Activated naive CD8-positive, alpha-beta T cell treated with anti-CD3 and anti-CD28 coated beads for 36 hours (primary cell): ENCODE measurements at places on chromosomes 6 and 20. TPM values are rescaled to one million over a fixed set of nuclear protein-coding genes. Genes with fewer than 3 reads are reported as not detected.
A peak's percentile ranks its signal among the peaks of the same experiment; 100 is the strongest.

DNA sequence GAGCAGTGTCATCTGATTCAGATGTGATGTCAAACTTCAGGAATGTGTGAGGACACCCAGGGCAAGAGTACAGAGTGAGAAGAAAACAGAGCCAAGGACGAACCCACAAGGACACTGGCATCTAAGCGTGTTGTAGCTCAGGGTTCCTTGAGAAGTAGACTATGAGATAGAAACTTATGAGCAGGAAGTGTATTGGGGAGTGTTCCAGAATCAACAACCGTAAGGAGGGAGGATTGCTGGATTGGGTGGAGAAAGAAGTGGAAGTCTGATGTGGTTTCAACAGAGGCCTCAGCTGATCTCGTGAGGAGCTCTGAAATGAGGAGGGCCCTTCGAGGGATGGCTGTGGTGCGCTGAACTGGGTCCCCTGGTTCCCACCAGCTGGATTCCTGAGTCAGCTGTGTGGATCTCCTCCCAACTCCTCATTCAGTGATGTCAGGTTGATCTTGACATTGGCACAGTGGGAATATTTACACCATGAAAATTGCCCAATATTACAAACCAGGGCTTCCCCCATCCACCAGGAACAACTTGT lies 25.7 kb upstream of the IGF2R start:
- DNase-seq: no peak

DNA sequence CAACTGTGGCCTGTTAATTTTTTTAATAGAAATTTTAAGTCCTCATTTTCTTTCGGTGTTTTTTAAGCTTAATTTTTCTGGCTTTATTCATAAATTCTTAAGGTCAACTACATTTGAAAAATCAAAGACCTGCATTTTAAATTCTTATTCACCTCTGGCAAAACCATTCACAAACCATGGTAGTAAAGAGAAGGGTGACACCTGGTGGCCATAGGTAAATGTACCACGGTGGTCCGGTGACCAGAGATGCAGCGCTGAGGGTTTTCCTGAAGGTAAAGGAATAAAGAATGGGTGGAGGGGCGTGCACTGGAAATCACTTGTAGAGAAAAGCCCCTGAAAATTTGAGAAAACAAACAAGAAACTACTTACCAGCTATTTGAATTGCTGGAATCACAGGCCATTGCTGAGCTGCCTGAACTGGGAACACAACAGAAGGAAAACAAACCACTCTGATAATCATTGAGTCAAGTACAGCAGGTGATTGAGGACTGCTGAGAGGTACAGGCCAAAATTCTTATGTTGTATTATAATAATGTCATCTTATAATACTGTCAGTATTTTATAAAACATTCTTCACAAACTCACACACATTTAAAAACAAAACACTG lies 10.1 kb downstream of the HFE start:
- peak; percentile 44 for DNase-seq

The PROCR gene
- 4.5 TPM for total RNA-seq

The MUCL3 gene
- total RNA-seq: not detected

DNA sequence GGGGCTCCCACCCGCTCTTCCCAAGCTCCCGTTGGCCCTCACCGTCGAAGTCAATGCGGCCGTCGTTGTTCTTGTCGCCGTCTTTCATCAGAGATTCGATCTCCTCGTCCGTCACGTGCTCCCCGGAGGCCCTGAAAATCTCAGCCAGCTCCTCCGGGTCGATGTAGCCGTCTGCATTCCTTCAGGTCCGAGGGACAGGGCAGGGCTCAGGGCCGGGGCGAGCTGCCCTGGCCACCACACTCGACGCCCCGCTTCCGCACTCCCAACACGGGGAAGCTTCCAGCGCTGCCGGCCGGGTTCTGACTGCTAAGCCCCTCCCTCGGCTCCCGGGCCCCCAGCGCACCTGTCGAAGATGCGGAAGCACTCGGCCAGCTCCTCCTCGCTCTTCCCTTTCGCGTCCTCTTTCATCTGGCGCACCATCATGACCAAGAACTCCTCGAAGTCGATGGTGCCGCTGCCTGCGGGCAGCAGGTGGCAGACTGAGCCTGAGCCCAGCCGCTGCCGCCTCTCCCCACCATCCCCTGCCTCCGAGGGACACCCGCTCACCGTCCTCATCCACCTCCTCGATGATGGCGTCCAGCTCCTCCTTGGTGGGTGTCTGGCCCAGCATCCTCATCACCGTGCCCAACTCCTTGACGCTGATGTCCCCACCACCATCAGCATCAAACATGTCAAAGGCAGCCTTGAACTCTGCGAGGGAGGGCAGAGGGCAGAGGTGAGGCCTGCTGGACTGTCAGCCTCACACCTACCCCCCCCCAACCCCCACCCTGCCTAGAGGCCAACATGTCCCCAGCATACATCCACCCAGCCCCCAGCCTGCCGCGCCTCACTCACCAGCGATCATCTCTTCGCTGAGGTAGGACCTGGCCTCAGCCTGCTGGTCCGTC lies 2.9 kb downstream of the TNNC2 start:
- DNase-seq: peak; percentile 62

The SEMG1 gene
- total RNA-seq: not detected

The SCUBE3 gene
- total RNA-seq: not detected

GRCh38 chr6:33950891-33951889 lies 147.4 kb upstream of the MLN start:
- no peak for DNase-seq

- no peak for DNase-seq
Observed at GRCh38 chr20:51486197-51487005, 56.1 kb downstream of the NFATC2 start.

The KIAA0408 gene
- 3.1 TPM for total RNA-seq

The CDC5L gene
- total RNA-seq: 27.7 TPM

GRCh38 chr20:59777331-59777725 lies 156.1 kb downstream of the SYCP2 start:
- no peak for DNase-seq

DNA sequence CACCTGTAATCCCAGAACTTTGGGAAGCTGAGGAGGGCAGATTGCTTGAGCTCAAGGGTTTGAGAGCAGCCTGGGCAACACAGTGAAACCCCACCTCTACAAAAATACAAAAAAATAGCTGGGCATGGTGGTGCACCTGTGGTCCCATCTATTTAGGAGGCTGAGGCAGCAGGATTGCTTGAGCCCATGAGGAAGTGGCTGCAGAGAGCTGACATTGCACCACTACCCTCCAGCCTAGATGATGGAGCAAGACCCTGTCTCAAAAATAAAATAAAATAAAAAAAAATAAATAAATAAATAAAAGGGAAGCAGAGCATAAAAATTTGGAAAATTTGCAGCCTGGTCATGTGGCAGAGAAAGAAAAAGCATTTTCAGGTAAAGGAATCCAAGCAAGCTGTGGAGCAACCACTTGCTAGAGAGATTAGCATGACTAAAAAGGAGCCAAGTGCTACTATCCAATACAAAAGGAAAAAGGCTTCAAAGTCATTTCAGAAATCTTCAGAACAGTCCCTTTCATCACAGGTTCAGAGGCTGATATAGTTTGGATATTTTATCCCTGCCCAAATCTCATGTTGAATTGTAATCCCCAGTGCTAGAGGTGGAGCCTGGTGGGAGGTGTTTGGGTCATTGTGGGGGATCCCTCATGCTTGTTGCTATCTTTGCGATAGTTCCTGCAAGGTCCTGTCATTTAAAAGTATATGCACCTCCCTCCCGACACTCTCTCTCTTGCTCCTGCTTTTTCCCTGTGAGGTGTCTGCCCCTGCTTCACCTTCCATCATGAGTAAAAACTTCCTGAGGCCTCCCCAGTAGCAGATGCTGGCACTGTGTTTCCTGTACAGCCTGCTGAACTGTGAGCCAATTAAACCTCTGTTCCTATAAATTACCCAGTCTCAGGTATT lies 11.2 kb upstream of the TTK start:
- no peak for DNase-seq

DNA sequence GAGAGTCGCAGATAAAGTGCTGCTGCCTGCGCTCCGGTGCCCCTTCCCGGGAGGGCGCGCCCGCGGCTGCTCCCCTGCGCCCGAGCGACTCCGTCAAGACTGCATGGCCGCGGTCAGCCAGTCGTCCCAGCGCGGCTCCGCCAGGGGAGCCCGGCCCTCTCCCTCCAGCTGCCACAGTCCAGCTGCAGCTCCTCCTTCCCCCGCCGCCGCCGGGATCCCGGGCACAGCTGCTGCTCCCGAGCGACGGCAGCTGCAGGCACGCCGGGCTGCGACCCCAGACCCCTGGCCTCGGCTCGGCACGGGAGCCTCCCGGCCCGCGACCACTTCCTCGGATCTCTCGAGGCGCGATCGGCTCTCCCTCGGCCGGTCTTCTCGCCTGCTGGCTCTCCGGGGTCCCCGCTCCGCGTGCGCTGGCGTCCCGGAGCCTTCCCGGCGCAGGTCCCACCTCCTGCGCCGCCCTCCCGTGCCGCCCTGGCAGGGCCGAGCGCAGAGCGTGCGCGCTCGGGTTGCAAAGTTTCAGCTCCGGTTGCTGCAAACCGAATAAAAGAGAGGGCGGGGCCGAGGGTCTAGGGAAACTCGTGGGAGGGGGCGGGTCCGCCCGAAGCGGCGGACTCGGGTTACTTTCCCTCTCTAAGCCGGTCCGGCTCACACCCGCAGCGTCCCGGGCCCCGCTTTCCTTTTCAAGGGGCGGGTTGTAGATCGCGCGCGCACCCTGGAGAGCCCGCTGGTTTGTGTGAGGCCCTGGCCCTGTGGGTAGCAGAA lies at the start of gene CNKSR3:
Gene CNKSR3 (minus strand): TSS at position 542 of the 762 bp plus-strand sequence. CDS start 571 bp downstream, outside the sequence.
- peak; percentile 57 for DNase-seq

- DNase-seq: no peak
Observed at GRCh38 chr20:17808357-17808756, 108.6 kb downstream of the BANF2 start.

The ASIP gene
- not detected for total RNA-seq

DNA sequence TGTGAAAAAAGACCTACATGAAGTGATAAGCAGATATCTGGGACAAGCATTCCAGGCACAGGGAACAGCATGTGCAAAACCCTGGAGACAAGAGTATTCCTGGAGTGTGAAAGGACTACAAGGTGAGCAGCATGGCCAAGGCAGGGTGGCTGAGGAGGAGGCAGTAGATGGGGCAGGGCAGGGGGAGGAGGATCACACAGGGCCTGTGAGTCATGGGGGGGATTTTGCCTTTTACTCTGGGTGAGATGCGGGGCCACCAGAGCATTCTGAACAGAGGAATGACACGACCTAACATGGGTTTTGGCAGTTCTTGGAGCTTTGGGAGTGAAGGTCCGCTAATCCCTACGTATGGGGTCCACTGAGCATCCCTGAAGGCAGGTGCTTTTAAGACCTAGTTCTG lies 69.8 kb upstream of the CCN6 start:
- DNase-seq: no peak

GRCh38 chr6:122648726-122649125 lies 38.5 kb downstream of the PKIB start:
- no peak for DNase-seq

GRCh38 chr6:44399991-44400390 lies 12.5 kb downstream of the CDC5L start:
- DNase-seq: no peak

- no peak for DNase-seq
Observed at GRCh38 chr20:24477831-24478547, 8.6 kb downstream of the SYNDIG1 start.

DNA sequence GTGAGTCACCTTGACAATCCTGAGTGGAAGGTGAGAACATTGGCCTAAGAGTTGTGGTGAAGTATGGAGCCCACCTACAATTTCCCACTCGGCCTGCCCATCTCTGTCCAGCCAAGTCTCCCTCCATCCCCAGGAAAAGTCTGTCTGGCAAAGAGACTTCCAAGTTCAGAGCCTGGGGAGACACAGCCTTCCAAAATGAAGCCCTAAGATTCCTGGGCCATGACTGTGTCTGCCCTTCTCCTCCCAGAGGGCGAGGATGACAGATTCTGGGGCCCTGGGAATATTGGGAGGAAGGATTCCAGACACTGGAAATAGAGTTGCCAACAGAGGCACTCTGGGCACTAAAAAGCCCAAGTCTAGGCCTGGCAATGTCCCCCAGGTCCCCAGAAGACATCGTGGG lies 176.8 kb downstream of the NFATC2 start:
- DNase-seq: no peak

- DNase-seq: no peak
Observed at GRCh38 chr20:697826-698225, 22.2 kb upstream of the SCRT2 start.

DNA sequence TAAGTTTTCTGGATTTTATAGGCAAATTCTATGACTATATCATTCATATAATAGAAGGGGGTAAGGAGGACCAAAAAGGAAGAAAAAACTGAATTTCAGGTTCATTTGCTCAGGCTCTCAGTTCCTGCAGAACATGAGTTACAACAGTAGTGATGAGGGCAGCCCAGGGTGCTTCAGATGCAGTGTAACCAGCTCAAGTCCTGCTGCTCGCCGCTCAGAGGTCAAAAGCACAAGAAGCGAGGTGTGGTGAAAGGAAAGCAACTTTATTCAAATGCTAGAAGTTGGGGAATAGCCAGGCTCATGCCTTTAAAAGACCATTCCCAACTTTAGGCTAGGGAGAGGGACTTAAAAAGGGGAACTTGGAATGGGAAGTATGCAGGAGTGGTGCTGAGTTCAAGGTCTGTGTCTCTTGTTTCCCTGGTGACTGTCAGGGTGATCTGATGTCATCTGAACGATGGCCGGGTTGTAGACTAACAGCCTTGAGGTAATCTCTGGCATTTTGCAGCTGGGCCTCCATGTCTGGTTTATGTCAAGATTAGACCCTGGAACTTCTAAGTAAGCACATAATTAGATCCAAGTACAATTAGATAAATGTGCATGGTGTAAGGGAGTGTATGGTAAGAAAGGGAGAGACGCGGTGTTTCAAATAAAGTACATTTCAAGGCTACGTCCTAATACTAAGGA lies 14.5 kb upstream of the SEC63 start:
- DNase-seq: no peak

DNA sequence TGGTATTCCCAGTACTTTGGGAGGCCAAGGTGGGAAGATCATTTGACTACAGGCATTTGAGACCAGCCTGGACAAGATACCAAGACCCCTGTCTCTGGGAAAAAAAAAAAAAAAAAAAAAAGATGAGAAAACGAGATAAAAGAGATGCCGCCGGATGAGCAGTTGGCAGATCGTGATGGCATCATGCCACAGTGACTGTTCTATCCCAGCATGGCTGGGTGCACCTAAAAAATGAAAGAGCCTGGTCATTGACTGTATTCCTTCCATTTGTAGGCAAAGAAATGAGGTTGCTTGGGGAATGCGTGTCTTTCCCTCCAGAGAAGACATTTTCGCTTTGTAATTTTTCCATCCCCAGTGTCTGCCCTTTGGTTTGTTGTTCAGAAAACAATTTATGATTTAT lies 12.9 kb downstream of the AKAP12 start:
- DNase-seq: no peak

DNA sequence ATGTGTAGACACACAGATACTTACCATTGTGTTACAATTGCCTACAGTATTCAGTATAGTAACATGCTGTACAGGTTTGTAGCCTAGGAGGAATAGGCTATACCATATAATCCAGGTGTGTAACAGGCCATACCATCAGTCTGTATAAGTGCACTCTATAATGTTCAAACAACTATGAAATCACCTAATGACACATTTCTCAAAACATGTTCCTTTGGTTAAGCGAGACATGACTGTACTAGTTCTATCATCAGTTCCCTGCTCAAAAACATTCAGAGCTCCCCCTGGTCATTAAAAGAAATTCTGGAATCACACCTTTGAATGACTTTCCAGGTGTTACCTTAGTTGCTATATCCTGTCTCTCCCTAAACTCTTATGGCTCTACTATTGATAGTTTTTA lies 70.4 kb upstream of the SLC2A12 start:
- no peak for DNase-seq
